ENCODE measurements at places on chromosomes 13 and 19. TPM values are rescaled to one million over a fixed set of nuclear protein-coding genes. Genes with fewer than 3 reads are reported as not detected.
A peak's percentile ranks its signal among the peaks of the same experiment; 100 is the strongest.

DNA sequence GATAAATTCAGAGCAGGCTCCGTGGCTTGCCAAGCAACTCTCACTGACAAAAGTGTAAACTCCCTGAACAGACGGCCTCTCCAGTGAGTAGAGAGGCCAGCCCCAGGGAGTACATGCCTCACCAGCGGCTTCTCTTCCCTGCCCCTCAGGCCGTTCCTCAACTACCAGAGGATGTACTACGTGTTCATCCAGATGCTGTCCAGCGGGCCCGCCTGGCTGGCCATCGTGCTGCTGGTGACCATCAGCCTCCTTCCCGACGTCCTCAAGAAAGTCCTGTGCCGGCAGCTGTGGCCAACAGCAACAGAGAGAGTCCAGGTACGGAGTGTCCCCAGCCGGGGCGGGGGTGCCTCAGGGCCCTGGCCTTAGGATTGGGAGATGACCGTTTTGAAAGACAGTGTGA lies 93.4 kb upstream of the MCF2L start:
- no peak for DNase-seq
- H3K4me1 ChIP-seq, result peaks cover 15% of the 10 kb centered on the region
- no peak overlapping the region for H3K4me3 ChIP-seq
- peaks cover 5% of the 10 kb centered on the region for H3K27me3 ChIP-seq

Gene TGFBR3L
- total RNA-seq, result 2.1 TPM

GRCh38 chr13:59461411-59461810 lies 702.3 kb downstream of the DIAPH3 start:
- H3K4me3 ChIP-seq, result no peak overlapping the region
- H3K27me3 ChIP-seq, result peaks cover 4% of the 10 kb centered on the region
- H3K27ac ChIP-seq, result no peak overlapping the region
- peaks cover 9% of the 10 kb centered on the region for H3K4me1 ChIP-seq
- no peak for DNase-seq

- no peaks in the 10 kb centered on the region for H3K36me3 ChIP-seq
- H3K4me1 ChIP-seq, result no peaks in the 10 kb centered on the region
- peak; percentile 67 for DNase-seq
Measured at GRCh38 chr19:5048091-5048726, 79.3 kb downstream of the KDM4B start.

DNA sequence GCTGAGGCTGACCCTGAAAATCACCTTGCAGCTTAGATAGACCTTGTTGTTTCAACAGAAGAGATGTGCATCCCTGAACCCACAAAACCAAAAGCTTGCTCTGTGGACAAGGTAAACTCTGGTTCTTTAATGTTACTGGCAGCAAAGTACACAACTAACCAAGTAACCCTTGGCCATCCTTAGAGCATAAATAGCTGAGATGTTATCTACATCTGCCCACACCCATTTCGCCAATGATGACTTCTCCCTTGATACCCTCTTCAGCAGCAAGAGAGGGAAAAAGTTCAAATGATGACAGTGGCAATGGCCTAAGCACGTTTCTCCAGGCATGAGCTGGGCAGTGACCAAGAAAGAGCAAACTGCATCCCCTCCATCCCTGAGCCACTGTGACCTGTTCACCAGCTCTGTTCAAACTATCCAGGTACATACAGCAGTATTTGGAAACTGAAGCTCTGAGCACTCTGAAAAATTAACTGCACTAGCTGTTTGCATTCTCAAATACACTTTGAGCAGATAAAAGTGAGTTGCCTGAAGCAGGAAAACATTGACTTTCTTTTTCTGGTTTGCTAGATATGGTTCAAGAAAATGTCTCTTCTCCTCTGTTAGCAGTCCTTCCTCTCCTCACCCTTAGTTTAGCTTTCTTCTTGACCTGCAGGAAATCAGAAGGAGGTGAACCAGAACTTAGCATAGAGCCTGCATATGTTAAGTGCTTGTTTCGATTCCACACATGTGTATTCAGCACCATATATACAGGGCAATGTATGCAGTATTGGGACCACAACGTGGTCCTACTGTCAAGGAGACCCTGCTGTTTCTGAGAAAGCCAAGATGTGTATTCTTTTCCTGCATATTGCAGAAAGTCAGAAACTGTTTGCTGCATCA lies 231.7 kb downstream of the FOXO1 start:
- DNase-seq, result no peak
- peaks cover 2% of the 10 kb centered on the region for H3K36me3 ChIP-seq
- no peak overlapping the region for H3K27ac ChIP-seq
- peaks cover 56% of the 10 kb centered on the region for H3K4me1 ChIP-seq
- no peak overlapping the region for H3K4me3 ChIP-seq
- H3K27me3 ChIP-seq, result no peaks in the 10 kb centered on the region

GRCh38 chr19:45074744-45075300 lies 1.5 kb downstream of the ZNF296 start:
- peak overlapping the region; percentile 14 for H3K27ac ChIP-seq
- DNase-seq, result no peak
- peak overlapping the region; percentile 84 for H3K4me3 ChIP-seq
- H3K4me1 ChIP-seq, result peaks cover 20% of the 10 kb centered on the region
- no peaks in the 10 kb centered on the region for H3K27me3 ChIP-seq

Gene KANK3
- total RNA-seq, result 0.47 TPM

DNA sequence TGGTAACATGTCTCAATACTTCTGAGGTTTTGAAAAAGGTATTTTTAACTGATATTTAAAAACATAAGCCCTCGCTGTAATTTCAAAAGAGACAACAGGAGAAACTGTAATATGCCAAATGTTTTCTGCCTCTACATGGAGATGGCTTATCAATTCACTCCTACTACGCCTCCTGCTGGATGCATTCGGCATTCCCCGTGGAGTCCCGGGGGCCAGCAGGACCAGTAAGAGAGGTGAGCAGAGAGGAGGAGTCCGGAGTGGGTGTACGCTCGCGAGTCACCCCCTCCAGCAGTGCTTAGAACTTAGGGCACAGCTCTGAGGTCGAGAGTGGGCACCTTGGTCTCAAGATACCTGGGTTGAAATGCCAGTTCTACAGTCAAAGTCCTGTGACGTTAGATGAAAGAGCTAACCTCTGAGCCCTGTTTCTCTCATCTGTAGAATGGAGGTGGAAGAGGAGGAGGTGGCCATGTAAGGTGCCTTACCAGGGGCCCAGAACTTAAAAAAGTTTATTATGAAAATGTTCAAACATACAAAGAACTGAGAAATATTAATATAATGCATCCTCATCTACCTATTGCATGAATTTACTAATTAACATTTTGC lies 110.2 kb downstream of the STK24 start:
- peaks cover 32% of the 10 kb centered on the region for H3K36me3 ChIP-seq
- H3K4me1 ChIP-seq, result peaks cover 35% of the 10 kb centered on the region
- no peaks in the 10 kb centered on the region for H3K27me3 ChIP-seq
- peak; percentile 46 for DNase-seq
- H3K4me3 ChIP-seq, result no peak overlapping the region
- peak overlapping the region; percentile 17 for H3K27ac ChIP-seq

Gene KLHL1
- total RNA-seq, result not detected

- no peaks in the 10 kb centered on the region for H3K4me1 ChIP-seq
- no peak overlapping the region for H3K27ac ChIP-seq
- H3K4me3 ChIP-seq, result no peak overlapping the region
- no peak for DNase-seq
- H3K27me3 ChIP-seq, result no peaks in the 10 kb centered on the region
- H3K36me3 ChIP-seq, result no peaks in the 10 kb centered on the region
Measured at GRCh38 chr13:29948244-29948643, 97.8 kb upstream of the UBL3 start.

- peaks cover 7% of the 10 kb centered on the region for H3K27me3 ChIP-seq
- peaks cover 4% of the 10 kb centered on the region for H3K4me1 ChIP-seq
- no peak overlapping the region for H3K4me3 ChIP-seq
- no peak overlapping the region for H3K27ac ChIP-seq
Measured at GRCh38 chr19:29239213-29239776, 26.3 kb upstream of the UQCRFS1 start.

DNA sequence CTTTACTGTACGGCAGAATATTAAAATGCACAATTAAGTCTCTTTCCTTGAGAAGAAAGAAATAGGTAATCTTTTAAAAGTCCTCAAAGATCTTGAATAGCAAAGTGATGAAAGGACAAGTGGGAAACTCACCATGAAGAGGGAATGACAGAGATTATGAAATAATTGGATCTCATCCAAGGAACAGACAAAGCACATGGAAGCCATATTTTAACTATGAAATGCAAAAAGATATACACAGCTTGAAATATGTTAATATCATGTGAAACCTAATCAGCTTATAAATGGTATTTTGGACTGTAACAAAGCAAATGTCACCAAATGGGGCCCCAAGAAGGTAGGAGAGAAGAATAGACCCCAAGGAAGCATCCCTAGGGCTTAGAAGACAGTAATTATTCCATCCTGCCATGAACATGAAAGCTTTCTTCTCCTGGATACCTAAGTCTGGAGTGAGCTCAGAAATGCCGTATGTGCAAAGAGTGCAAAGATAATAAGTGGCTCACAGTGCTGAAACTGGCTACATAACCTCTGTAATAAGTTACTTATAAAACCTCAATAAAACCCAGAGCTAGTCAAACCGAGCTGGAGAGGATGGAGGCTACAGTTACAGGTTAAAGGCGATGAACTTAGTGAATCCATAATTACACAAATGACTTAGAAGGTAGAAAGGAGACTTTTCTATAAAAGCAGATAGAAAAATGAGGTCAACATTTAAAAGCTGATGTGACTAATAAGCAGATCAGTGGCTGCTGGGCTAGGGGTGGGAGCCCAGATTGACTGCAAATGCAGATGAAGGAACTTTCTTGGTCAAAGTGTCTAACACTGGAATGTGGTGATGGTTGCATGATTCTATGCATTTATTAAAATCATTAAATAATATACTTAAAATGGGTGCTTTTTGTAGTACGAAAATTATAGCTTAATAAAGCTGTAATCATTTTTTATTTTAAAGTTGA lies 34.4 kb downstream of the DCLK1 start:
- H3K27me3 ChIP-seq, result peaks cover 4% of the 10 kb centered on the region
- H3K4me3 ChIP-seq, result no peak overlapping the region
- no peaks in the 10 kb centered on the region for H3K4me1 ChIP-seq
- H3K36me3 ChIP-seq, result no peaks in the 10 kb centered on the region
- no peak for DNase-seq
- no peak overlapping the region for H3K27ac ChIP-seq

Gene CLEC17A
- total RNA-seq, result 0.84 TPM

GRCh38 chr13:64272681-64273080 lies 2857.0 kb upstream of the PCDH20 start:
- H3K27me3 ChIP-seq, result no peaks in the 10 kb centered on the region
- no peak overlapping the region for H3K4me3 ChIP-seq
- H3K27ac ChIP-seq, result no peak overlapping the region
- no peaks in the 10 kb centered on the region for H3K36me3 ChIP-seq

DNA sequence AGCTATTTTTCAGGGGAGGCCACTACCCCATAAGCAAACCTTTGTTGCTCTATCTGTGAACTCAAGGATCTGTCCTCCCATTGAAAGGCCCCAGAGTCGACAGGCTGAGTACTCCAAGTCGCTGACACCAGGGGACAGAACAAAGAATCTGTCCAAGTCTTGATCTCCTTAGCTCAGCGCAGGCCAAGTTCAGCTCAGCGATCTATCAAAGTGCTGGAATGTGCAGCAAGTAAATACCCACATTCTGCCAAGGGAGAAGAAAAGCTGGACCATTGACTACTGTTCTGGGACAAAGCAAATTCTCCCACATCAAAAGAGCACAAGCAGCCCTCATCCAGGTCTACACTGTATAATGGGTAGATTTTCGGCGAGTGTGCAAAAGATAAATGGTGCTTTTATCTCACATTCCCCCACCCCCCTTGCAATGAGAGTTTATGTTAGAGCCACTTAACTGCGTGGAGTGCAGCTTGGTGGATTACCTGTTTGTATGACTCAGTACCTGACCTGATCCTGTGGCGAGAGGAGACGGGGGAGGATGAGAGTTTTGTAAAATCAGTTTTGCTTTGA lies 391.7 kb upstream of the SGCG start:
- H3K27me3 ChIP-seq, result peaks cover 3% of the 10 kb centered on the region
- no peak for DNase-seq
- H3K27ac ChIP-seq, result no peak overlapping the region

- H3K4me3 ChIP-seq, result no peak overlapping the region
- H3K27me3 ChIP-seq, result peaks cover 9% of the 10 kb centered on the region
- no peak for DNase-seq
Measured at GRCh38 chr13:113411216-113412023, 41.9 kb downstream of the ADPRHL1 start.

Gene SLAIN1
- 29.3 TPM for total RNA-seq

DNA sequence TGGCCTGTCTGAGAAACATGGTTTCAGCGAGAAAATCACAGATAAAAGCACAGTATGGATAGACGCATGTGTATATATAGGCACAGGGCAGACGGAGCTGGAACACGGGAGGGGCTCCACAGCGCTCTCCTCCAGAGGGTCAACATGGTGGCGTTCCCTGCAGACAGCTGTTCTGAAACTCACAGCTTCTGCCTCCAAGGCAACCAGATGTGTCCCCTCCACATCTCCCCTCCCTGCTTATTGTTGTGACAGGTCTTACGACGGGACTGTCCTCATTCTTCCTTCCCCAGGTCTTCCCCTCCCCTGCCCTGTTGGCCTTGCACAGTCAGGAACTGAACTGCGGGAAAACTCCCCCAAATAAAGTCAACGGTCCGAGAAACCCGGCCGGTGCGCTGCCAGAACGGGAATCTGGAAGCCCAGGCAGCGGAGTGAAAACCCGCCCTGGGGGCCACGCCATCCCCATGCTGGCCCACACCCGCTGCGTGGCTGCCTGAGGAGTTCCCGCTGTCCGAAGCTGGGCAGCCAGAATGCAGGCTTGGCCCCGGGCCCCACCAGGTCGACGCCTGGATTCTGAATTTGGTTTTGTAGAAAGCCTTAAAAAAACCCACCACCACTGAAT lies 2.6 kb upstream of the TIMM13 start:
- H3K4me3 ChIP-seq, result no peak overlapping the region
- peaks cover 12% of the 10 kb centered on the region for H3K4me1 ChIP-seq
- H3K27me3 ChIP-seq, result no peaks in the 10 kb centered on the region
- H3K27ac ChIP-seq, result no peak overlapping the region
- H3K36me3 ChIP-seq, result peaks cover 25% of the 10 kb centered on the region

- no peak for DNase-seq
- no peak overlapping the region for H3K4me3 ChIP-seq
- no peaks in the 10 kb centered on the region for H3K36me3 ChIP-seq
- H3K27me3 ChIP-seq, result no peaks in the 10 kb centered on the region
Measured at GRCh38 chr13:66933994-66934393, 296.1 kb downstream of the PCDH9 start.

GRCh38 chr13:30737511-30738337 lies 2.4 kb downstream of the ALOX5AP start:
- H3K27me3 ChIP-seq, result peaks cover under 1% of the 10 kb centered on the region
- DNase-seq, result peak; percentile 22
- peaks cover 66% of the 10 kb centered on the region for H3K4me1 ChIP-seq
- peaks cover 8% of the 10 kb centered on the region for H3K36me3 ChIP-seq

GRCh38 chr19:49393881-49394280 lies 5.8 kb downstream of the KASH5 start:
- DNase-seq, result no peak
- no peak overlapping the region for H3K27ac ChIP-seq
- H3K4me1 ChIP-seq, result peaks cover 22% of the 10 kb centered on the region
